NCI-H82 (cell line): ENCODE measurements at places on chromosomes 11 and 22.
A peak's percentile ranks its signal among the peaks of the same experiment; 100 is the strongest.

DNA sequence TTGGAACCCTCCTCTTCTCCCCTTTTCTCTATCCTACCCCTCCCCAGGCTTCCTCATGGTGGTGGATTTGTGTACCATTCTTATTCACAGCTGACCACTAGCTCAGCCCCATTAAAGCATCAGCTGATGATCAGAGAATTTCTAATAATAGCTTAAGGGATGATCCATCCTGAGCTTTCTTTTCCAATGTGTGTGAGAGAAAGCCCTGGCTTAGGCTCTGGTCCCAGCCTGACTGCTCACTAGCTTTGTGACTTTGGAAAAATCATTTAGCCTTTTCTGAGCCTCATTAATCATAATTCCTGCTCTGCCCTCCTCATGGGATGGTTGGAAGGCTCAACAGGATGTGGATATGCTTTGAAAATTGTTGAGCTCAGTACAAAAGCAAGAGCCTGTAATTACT, 26.3 kb upstream of the CCDC90B start:
- DNase-seq = peak; percentile 61

DNA sequence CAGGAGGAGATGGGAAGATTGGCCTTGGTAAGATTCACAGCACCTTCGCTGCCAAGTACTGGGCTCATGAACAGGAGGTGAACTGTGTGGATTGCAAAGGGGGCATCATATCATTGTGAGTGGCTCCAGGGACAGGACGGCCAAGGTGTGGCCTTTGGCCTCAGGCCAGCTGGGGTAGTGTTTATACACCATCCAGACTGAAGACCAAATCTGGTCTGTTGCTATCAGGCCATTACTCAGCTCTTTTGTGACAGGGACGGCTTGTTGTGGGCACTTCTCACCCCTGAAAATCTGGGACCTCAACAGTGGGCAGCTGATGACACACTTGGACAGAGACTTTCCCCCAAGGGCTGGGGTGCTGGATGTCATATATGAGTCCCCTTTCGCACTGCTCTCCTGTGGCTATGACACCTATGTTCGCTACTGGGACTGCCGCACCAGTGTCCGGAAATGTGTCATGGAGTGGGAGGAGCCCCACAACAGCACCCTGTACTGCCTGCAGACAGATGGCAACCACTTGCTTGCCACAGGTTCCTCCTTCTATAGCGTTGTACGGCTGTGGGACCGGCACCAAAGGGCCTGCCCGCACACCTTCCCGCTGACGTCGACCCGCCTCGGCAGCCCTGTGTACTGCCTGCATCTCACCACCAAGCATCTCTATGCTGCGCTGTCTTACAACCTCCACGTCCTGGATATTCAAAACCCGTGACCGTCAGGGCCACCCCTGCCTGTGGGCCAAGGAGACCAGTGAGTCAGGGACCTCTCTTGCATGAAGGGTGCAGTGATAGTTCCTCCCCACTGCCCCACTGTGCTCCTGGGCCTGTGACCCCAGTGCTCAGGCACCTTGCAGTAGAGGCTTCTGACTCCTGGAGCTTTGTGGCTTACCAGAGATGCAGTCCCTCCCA, 83.6 kb downstream of the BCR start:
- DNase-seq = no peak

DNA sequence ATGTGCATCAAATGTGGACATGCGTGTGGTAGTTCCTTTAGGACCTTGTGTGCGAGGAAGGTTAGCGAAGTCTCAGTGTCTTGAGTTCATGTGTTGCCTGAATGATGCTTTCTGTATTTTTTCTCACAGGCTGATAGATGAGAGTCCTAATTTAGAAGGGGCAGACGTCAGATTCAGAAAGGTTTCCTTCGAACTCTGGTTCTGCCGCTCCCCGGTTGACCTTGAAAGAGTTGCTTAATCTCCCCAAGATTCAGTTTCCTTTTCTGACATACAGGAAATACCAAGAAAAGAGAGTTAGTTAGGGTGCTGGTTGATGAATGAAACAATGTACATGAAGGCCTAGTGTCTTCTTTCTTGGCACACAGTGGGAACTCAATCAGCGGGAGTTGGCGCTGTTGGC, 35.9 kb upstream of the TTC12 start:
- no peak for DNase-seq

DNA sequence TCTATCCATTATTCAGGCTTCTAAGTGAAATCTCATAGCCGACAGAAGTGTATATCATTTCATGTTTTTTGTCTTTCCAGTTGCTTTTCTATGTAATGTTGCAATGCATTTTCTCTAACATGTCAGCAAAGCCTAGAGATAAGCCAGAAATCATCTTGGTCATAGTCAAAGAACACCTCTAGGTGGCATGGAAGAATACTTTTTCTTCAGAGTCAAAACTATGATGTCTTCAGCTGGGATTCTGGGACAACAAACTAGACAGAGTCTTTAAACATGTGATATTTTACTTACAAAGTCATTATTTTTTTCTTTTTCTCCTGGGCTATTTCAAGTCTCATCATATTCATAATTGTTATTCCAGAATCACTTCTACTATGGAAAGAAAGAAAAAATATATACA, 4.4 kb downstream of the GAS2 start:
- DNase-seq = peak; percentile 11

DNA sequence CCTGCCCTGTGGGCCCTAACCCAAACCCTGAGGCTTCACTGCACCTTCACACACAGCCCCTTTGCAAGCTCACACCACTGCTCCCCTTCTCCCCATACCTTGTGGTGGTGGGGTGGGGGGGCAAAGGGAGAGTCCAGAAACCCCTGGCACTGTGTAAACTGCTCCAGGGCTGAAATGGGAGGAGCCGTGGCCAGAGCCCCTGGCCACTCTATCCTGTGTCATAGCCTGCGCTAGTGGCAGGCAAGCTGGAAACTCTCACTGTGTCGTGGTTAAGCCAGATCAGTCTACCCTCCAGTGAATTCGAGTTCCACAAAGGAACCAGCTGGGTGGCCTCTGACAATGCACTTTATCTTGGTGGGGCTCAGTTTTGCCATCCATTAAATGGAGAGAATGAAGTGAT, 8.4 kb upstream of the SYT13 start:
- DNase-seq = no peak
